Stimulated activated CD8-positive, alpha-beta memory T cell treated with anti-CD3 and anti-CD28 coated beads, Interleukin-2, amount 100 ng/mL, for 48 hours (primary cell): ENCODE measurements at places on chromosomes 7 and 10.

DNA sequence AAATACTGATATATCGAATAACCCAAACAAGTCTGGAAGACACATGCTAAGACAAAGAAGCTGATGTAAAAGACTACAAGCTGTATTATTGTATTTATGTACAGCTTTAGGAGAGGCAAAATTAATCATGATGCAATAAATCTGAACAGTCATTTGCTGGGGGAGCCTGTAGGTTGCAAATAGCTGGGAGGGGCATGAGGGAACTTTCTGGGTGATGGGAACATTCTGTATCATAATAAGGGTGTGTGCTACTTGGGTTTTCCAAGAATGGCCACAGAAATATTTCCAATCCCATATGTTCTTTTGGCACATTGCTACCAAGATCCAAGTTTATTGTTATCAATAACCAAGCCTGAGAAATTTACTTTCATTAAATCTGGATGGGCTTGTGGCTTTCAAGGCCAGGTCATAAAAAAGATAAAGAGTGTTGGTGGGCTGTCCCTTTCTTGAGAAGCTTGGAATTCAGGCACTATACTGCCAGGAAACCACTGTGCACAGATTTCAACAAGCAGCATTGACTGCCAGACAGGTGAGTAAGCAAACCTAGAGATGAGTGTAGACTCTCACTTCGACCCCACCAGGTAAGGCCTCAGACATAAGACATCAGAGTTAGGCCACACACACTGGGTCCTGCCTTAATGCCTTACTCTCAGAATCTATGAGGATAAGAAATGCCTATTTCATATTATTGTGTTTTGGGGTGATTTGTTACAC lies 629.7 kb upstream of the FZD8 start:
- no peak for DNase-seq

DNA sequence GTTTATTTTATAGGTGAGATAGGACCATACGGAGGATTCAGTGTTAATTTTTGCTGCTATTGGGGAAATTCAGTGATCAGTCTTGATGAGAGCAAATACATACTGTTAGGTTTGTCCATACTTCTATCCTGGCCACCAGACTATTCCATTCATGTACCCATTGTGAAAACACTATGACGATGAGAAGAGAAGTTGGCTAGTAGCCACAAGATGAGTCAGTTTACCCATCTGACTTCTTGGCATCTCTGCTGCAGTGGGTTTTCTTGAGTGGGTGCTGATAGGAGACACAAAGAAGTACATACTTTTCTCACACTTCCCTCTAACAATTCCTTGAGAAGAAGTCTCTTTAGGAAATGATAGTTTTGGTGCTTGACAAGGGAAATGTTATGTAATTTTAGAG lies 133.1 kb downstream of the TFPI2 start:
- no peak for DNase-seq

GRCh38 chr10:36779238-36779846 lies 346.1 kb upstream of the ANKRD30A start:
- DNase-seq: no peak

GRCh38 chr7:128833148-128833945 lies 3.1 kb downstream of the FLNC start:
- no peak for DNase-seq

DNA sequence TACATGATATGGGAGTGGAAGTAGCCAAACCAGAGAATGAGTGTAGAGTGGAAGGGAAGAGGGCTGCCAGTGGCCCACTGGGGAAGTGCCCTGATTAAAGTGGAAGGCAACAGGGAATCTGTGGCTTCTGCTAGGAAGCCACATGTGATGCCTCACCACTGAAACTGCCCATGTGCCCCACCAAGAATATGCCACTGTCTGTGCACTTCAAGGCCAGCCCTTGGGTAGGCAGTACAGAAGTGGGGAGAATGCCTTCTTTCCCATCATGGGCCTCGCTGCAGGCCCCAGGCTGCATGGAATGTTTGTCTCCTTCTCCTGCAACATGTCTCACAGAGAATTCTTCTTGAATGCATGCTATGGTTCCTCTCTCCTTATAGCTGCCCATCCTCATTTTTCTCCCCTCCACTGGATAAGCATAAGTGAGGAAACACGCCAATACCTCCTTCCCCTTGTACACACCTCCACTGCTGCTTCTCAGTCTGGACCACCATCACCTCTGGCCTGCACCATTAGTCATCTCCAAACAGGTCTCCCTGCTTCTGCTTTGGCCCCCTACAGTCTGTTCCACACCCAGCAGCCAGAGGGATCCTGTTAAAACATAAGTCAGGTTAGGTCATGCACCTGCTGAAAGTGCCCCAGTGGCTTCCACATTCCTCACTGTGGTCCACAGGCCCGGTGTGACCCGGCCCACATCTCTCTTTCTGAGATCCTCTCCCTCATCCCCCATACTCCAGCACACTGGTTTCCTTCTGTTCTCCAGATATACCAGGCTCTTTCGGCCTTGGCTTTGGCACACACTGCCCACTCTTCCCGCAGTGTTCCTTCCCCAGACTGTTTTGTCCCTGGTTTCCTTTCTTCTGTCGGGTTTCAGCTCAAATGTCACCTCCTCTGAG lies 37.1 kb downstream of the SNX10 start:
- DNase-seq: no peak
